ENCODE measurements at places on chromosomes 2 and 18.

DNA sequence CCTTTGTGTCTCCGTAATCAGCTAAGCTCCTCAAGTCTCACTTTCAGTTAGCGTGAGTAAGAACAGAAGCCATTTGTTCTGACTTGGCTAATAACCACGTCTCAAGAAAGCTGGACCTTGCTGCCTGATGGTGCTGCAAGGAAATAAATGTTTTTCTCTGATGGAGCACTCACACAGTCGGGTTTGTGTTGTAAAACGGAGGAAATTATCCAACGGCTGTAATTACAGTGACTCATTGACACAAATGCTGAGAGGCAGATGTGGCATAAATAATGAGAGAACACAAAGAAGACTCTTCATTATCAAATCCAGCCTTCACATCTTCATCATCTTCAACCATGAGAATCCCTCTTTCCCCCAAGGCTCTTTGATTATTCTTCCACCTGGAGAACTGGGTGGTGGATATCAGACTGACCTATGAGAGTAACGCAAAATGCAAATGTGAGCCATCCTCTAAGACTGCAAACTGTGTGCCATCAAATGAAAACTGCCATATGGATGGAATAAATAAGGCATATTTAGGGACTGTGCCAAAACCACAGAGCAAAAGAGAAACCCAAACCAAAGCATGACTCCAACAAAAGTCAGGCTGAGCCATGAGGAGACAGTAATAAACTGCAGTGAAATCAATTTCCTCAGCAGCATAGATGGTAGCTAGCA lies 252.6 kb downstream of the RND3 start:
- peak; percentile 64 for DNase-seq

DNA sequence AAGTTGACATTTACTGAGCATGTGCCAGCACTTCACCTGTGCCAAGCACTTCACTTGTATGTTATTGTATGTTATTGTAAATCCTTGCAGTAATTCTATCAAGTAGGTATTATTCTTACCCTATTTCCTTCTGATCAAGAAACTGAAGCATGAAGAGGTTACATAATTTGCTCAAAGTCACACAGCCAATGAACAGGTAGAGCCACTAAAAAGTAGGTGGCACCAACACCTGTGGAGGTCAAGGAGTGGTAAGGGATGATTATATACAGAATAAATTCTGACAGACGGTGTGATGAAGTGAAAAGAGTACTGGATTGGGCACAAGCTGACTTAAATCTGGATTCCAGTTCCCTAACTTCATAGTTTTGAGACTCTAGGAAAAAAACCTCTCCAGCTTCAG lies 71.0 kb downstream of the SPIRE1 start:
- DNase-seq, result no peak

GRCh38 chr2:202376460-202377206 lies 506 bp downstream of the BMPR2 start:
- peak; percentile 18 for DNase-seq

DNA sequence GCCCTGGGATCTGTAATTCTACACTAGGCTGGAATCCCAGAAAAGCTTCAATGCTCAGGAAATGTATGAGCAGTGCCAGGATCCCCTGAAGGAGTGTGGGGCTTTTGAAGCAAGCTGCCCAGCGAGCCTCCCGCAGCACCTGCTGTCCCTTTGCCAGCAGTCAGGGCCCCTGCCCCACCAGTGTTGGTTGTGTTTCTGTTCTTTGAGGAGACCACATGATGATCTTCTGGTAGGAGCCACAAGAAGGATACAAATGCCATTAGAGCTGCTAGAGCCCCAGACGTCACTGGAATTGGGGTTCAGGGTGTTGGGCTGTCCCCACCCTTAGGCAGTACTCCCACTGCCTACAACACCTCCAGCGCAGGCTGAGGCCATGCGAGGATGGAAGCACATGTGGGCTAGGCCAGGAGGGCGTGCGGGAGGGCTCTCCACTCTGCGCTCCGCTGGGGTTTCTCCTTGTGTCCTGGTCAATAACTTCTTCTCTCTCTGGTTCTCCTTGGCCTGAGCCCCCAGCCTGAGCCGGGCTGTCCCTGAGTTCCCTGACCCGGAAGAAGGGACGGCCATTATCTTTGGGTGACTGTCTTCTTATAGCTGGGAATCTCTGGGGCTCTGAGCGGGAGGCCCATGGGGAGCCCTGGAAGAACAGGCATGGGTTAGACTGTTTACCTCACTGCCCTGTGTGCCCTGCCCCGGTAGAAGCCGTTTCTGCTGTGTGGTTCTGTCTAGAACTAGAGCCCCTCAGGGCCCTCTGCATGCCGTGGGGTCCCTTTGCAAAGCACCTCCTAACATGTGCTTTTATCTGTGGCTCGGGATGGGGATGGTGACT lies 73.9 kb downstream of the LRRFIP1 start:
- DNase-seq, result no peak

- DNase-seq, result no peak
Observed at GRCh38 chr2:28168376-28168775, 224.3 kb upstream of the FOSL2 start.

GRCh38 chr2:162629499-162629898 lies 209.1 kb downstream of the KCNH7 start:
- DNase-seq, result no peak

DNA sequence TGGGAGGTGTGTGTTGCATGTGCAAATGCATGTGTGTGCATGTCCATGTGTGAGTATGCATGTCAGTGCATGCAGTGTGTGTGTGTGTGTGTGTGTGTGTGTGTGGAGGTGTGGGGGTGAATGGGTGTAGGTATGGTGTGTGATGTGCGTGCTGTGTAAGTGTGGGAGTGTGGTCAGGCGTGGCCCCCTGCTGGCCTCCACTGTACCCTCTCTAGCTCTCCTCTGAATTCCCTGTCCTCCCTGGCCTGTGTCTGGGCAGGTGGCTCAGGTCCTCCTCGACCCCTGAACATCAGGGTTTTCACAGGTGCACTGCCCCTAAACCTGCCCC lies 230.2 kb downstream of the CELF4 start:
- DNase-seq, result no peak

DNA sequence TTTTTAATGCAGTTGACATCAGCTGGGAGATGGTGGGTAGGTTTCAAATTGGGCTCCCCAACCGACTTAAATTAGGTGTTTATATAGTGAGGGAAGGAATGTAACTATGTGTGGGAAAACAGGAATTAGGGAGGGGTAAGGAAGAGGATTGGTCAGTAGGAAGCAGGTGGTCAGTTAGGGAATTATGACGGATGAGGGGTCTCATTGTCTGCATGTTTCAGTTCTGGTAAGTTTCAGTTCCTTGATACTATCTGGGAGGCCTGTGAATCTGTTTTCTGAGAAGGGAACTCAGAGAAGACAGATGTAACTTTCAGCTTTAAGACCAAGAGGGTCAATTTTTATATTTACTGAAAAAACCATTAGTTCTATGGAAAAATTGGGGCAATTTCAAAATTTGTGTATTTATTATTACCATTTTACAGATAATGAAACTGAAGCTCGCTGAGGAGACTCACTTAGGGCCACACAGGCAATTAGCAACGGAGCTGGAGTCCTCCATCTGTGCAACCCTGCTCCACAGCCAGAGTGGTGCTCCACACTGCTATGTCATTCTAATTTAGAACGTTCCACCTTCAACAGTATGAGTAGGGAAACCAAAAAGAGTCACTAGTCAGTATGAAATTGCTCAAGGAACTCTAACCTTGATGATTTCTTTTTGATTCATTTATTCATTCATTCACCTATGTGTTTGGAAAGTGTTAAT lies 36.0 kb upstream of the CCDC195 start:
- DNase-seq, result no peak

GRCh38 chr2:121944072-121944831 lies 188.8 kb downstream of the TSN start:
- DNase-seq, result no peak

DNA sequence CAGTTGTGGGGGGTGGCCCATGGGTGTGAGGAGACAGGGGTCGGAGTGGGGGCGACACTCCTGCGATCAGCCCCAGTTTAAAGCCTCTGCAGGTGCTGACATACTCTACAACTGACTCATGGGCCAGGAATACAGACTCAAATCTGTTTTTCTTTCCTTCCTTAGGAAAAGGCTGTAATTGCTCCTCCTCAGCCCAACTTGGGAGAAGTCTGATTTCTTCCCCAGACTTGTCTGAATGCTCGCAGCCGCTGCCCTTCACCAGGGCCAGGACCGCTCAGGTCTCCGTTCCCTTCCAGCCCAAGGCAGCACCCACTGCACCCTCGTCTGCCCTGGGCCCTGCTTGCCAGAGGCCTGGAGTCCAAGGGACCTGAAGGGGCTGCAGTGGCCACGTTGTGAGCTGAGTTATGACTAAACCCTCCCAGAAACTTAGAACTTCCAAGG lies 41.3 kb downstream of the RHOB start:
- no peak for DNase-seq

- no peak for DNase-seq
Observed at GRCh38 chr2:55489467-55490062, 30.0 kb upstream of the CFAP36 start.

DNA sequence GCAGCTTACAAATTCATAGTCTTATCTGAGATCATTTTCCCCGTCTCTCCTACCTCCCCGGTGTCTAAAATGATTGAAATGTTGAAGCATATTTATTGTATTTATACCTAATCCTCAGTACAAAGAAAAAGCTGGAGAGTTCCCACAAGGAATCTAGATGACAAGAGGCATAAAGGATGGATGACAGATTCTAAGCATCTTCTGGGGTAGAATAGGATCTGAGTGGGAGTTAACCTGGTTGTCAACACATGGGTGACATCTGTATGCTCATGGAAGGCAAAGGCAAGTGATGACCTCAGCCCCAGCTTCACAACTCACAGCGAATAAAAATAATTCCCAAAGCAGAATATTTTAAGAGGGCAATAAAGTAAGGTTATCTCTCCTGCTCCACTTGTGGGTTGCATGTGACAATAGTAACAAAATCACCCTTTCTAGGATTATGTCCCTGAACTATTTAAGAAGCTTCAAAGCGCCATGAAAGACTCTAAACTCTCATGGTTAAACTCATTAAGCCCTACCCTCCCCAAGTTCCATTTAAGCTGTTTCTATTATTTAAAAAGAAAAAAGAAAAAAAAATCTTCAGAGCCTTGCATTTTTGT lies 32.2 kb downstream of the SGPP2 start:
- DNase-seq, result no peak

GRCh38 chr2:105443617-105444598 lies 45.1 kb upstream of the FHL2 start:
- peak; percentile 86 for DNase-seq

- no peak for DNase-seq
Observed at GRCh38 chr18:79118797-79119196, 49.6 kb downstream of the ATP9B start.

DNA sequence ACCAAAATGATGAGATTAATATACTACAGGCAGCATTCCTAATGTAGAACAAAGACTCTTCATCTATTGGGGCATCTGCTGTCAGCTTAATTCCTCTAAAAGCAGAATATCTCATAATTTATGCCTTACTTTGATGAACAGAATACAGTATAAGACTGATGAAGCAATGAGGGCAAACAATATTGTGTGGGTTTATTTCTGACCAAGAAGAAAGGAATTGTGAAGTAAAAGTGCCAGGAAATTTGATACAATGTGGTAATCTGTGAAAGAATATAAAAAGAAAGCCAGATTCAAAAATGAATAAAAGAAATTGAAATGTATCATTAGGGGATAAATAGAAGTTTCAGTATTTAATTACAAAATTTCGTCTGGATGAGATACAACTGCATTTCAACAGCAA lies 78.8 kb upstream of the TTC21B start:
- no peak for DNase-seq

DNA sequence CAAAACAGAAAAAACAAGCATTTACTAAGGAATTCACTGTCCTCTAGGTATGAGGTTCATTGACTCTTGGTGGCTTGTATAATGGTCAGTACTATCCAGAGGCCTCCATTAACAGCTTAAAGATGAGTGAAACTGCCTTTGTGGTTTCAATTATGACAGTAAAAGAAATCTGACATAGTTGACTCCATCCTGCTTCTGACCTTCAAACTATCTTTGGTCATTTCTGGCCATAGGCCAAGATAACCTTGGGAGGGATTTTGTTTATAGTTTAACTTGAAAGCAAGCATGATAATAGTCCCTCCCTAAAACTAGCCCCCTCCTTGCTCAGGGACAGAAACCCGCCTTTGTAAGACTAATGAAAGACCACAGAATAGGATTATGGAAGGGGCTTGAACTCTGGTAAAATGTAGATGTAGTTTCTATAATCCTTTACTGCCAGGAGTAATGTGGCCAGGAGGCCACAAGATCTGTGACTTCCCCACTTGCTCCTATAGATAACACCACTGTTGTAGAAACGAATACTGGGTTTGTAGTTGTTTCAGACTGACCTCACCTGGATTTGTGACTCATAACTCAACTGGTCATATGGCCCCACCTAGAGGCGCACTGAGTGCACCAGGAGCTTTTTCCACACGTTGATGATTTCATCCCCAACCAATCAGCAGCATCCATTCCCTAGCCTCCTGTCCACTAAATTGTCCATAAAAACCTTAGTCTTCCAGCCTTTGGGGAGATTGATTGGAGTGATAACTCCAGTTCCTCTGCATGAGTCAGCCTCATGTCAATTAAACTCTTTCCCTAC lies 8.6 kb upstream of the PLEKHM3 start:
- peak; percentile 80 for DNase-seq

DNA sequence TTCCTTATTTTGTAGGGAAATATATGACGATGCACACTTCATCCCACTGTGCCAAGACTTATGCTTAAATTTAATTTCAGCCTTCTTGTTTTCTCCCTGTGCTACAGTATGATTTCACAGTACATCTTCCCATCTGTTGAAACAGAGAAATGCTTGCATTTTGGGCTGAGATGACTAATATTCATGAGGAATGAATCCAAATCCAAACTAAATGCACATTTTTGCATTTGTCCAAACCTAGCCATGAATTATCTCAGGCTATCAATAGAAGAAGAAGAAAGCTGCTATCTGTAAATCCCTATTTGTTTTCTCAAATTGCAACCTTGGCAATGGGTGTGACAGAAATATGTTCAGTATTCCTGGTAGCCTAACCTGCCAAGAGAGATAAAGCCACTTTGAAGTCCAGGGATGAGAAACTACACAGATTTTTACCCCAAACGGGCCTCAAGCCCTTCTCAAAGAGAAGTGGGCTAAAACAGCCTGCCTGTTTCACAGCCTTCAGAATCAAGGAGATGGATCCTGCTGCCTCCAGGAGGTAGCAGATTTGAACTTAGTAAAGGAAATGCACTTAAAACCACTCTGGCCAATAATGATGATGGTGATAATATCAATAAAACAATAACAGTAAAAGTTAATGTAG lies 306.9 kb upstream of the NT5C1B start:
- DNase-seq, result no peak

- no peak for DNase-seq
Observed at GRCh38 chr2:29765721-29766120, 155.7 kb downstream of the ALK start.
